ENCODE measurements at places on chromosomes 7 and 10.
A peak's percentile ranks its signal among the peaks of the same experiment; 100 is the strongest.

DNA sequence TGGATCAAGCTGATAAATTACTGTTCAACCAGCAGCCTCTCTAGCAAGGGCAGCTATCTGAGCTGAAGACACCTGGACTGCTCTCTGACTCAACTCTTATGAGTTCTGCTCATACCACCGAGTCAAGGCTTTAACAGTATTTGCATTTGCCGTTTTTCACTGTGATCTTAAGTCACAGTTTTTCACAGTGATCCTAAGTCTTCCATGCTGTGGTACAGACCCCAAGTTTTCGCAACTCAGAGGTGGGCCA, 31.3 kb downstream of the PIP4K2A start:
- no peak for DNase-seq

DNA sequence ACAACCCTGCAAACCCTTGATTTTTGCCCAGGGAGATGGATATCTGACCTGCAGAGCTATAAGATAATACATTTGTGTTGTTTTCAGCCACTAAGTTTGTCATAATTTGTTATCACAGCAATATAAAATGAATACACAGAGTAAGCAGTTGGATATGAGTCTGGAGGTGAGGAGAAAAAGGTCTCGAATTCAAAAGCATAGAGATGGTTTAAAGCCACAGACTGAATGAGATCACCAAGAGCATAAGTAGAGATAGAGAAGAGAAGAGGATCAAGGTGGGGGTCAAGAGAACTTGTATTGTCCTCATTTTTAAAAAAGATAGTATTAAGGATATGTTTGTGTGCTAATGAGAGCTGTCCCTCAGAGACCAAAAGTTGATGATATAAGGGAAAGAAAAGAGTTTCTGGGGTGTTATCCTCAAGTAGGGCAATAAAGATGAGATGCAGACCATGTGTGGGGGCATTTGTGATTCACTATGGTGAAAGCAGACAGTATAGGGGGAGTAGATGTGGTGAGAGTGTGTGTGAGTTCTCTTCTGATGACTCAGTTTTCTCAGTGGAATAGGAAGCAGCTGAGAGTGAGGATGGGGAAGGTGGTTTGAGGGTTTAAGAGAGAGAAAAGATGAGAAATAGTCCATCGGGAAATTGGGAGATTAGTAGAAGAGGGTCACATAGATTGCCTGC, 25.8 kb upstream of the PCGF5 start:
- no peak for DNase-seq

DNA sequence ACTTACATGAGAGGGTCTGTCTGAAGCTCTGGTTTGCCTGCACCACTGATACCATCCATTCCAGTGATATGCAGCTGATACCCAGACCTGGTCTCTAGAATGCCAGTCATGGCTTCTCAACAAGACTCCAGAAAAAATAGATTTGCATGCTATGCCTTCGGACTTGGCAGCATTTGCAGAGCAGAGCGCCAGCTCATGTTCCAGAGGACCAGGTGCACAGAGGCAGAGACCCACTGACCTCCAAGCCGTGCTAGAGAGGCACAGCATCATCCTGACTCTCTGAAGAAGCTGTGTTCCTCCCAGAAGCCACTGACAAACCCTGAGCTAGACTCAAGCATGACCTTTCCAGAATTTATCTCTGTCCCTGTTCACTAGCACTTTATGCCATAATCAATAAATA, 6.9 kb upstream of the PRKAG2 start:
- DNase-seq: no peak

GRCh38 chr10:132974249-132974796, 32.0 kb upstream of the CFAP46 start:
- no peak for DNase-seq

DNA sequence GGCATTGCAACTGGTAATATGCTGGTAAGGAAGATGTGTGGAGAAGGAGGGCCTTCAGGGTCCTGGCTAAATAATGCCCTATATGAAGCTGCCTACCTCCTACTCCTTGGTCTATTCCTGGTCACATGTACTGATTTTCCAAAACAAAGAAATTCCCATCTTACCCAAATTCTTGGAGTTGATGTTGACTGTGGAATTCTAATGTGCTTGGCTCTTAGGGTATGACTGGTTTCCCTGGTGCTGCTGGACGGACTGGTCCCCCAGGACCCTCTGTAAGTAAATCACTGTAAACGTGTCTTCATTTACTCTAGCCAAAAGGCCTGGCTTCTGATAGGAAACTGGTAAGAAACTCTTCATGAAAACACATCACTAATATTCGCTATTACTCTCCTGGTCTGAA, 27.0 kb downstream of the COL1A2 start:
- no peak for DNase-seq

DNA sequence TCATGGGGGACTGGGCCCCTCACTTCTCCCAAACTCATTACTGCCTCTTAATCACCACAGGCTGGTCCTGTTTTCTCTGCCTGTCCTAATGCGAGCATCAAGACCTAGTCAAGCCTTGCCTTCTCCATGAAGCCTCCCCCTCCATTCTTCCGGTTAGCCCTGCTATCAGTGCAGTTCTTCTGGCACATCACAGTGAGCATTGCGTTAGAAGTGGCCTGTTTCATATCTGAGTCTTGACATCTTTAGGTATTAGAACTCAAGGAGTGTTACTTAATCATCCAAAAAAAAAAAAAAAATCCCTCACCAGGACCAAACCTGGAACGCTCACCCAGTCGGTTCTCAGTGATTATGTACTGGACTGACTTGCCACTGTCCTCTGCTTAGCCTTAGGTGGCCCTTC, 17.4 kb downstream of the SNX10 start:
- DNase-seq: no peak

GRCh38 chr7:139813151-139813550, 15.9 kb upstream of the TBXAS1 start:
- DNase-seq: no peak

DNA sequence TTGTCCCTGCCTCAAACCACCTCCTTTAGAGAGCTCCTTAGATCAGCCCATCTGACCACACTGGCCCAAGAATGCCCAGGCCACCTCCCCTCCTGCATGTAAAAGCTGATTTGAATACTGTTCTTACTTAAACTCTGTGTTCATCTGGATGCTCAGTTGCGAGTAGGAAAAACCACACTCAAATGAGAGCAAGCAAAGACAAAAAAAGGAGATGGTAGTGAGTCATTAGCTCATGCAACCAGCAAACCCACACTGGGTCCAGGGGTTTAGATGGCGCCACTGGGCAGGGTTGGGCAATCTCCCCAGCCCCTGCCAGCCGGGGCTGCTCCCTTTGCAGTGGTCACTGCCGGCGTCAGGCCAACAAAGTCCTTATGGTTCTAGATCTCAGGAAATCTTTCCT, 32.7 kb downstream of the TSPAN15 start:
- no peak for DNase-seq

GRCh38 chr7:90181485-90181884, 27.2 kb downstream of the STEAP1 start:
- DNase-seq: no peak

DNA sequence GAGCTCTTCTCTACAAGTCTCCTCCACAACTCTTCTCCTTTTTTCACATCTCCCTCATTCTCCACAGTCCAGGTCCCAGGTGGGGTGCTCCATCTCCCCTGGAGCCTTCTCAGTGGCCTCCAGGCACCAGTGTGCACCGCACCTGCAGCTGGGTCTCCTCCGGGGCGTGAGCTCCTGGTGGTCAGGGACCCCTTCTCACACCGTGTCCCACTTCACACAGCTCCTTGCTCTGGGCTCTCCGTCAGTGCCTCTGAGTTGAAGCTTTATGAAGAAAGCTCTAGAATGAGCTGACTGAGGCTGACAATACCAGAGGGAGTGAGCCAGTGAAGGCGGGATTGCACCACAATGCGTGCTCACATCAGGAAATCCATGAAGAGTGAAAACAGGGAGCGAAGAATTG, 290.2 kb downstream of the DNAJB6 start:
- no peak for DNase-seq

GRCh38 chr7:28623863-28624262, 211.5 kb downstream of the CREB5 start:
- DNase-seq: no peak

GRCh38 chr7:100169147-100169850, 882 bp upstream of the GAL3ST4 start:
- no peak for DNase-seq

GRCh38 chr10:24209946-24210491, 1.1 kb downstream of the KIAA1217 start:
- DNase-seq: peak; percentile 24

DNA sequence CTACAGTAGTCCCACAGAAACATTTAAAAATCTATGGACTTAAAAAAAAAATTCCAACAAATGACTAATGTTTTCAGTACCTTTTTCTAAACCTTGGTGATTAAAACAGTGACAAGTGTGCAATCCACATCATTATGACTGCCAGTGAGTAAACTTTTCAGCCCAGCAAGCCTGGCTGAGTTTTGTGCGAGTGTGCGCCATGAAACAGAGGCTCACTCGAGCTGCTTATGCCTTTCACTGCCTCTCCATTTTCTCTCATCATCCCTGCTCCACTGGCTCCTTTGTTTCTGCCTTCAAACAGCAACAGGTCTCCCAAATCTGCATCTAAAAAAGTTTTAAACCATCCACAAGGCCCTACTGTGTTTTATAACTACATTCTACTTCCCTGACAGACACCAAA, 105.8 kb downstream of the USP6NL start:
- DNase-seq: no peak

DNA sequence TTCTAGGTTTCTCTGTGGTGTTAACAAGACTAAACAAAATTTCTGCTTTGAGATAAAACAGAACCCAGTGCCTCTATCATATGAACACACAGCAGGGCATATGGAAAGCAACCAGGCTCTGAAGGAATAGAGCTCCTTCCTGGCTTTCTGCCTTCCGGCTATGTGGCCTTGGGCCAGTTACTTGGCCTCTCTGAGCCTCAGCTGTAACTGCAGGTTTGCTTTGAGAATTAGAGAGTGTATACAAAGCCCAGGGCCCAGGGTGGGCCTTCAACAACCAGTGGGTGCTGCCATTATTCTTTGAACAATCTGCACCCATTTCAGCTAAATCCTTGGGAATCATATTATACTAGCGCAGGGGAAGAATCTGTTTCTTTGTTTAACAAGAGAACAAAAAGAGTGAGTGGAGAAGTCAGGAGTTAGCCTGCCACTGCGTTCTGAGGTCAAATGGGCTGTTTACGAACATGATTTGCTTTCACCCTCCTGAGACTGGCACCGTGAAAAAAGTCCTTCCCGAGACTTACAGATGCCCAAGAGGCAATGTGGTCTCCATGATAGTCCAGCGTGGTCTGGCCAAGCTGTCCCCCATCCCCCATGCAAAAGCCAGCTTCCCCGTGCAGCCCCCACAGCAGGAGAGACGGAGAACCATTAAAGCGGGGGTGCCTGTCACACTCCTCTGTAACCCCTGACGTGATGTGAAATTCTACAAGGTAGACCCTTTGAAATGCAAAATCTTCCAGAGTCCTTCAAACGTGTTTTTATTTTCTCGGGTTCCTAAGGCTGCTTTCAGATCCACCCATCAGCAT, 4.9 kb downstream of the FAM53B start:
- no peak for DNase-seq

DNA sequence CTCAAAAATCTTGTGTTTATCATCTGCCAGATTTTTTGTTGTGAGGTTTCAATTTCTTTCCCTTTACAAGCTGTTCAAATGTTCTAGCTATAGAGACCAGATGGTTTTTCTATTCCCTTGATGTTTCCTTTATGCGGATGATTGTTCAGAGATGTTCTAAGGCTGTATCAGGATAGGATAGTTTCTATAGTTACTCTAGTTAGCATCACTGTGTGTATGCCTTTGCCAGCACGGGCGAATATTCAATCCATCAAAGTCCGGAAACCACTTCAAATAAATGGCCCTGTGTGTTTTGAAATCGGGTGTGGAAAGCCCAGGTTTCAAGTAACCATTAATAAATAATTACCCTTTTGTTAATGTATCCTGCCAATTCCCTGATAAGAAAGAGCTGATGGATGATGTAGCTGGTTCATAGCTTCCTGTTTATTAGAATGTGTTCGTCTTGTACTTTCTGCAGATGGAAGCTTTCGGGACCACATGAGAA, 149.8 kb upstream of the PRKCQ start:
- no peak for DNase-seq

DNA sequence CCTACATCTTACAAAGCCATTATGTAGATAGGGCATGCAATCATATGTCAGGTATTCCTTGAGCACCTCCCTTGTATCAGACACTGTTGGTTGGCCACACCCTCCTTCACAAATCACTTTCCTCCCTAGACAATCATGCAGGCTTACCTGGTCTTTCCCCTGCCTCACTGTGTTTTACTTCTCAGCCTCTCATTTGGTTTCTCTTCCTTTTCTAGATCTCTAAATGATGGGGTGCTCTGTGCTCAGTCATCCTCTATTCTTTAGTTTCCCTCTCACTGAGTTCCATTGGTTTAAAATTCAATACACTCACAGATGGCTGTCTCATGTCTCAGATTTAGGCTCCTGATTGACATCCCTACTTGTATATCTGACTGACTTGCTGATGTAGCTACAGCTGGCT, 31.4 kb downstream of the ANK3 start:
- DNase-seq: no peak

DNA sequence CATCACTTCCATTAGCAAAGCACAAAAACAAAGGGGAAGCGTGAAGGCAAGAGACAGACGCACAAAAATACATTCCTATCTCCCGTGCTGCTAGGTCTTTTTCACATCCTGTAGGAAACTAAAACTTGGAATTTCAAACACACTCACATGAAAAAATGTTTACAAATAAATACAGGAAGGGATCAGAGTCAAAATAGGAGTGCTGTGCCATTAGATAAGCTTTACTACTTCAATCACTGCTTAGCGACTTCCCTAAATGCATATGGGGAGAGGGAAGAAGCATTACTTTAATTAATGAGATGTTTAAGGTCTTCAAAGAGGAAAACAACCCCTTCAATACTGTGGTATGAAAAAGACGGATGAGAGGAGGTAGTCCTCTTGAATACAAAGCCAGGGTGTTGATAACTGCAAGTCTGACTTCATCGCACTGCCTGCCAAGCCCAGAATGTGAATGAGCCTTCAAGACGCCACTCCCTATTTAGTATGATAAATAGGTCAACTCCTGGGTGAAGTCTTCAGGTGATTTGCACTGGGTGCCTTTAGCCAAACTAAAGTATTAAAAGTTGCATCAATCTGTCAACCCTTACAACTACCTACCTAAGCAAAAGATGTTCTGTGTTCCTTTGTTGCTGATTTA, 13.9 kb downstream of the PARD3 start:
- DNase-seq: no peak

- no peak for DNase-seq
Observed at GRCh38 chr7:127816354-127817190, 164.6 kb downstream of the SND1 start.

GRCh38 chr7:139034855-139035585, 822 bp downstream of the ZC3HAV1L start:
- peak; percentile 28 for DNase-seq
